Pancreas (tissue), 10 donors: ENCODE measurements at places on chromosomes 11 and 22. TPM values are rescaled to one million over a fixed set of nuclear protein-coding genes. Genes with fewer than 3 reads are reported as not detected.

OR51B4 gene
- not detected for polyA plus RNA-seq

SMIM35 gene
- 0.02 TPM for polyA plus RNA-seq

C11orf97 gene
- polyA plus RNA-seq, result not detected

DNA sequence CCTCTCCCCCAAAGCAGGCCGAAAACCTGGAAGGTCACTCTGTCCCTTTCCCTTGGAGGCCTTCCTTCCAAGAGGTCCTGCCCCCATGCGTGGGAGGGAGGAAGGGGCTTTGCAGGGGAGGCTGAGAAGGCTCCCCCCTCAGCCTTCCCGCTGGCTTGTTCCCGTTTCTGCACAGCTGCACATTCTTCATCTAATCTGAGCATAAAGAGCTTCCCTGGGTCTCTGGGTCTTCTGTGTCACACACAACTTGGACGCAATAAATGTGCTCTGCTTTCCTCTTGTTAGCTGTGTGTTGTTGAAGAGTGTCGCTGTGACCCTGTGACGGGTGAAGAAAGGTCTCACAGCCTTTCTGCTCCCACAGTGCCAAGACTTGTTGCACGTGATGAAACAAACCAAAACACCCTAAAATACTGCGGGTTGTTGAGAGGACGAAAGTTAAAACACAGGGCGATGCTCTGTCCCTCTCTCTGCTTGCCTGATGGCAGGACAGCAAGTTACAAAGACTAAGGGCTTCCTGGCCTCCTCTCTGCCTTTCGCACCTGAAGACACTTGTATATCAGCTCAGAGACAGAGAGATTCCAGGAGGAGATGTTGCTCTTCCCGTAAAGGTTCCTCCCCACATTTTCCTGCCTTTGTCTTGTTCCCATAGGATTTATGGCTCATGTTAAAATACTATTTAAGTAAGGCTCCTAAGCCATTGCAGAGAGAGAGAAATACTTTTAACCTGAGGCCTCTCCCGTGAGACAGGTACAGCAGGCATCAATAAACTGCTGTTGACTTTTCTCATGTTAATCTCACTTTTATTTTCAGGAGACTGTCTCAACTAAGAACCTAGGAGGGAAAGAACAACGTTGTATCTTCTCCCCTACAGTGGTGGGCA lies 15.4 kb upstream of the IFITM3 start:
- DNase-seq, result no peak
- H3K4me3 ChIP-seq, result no peak overlapping the region
- H3K27me3 ChIP-seq, result no peaks in the 10 kb centered on the region
- H3K27ac ChIP-seq, result no peak overlapping the region
- no peaks in the 10 kb centered on the region for H3K36me3 ChIP-seq
- no peaks in the 10 kb centered on the region for H3K4me1 ChIP-seq

- H3K4me1 ChIP-seq, result peaks cover 28% of the 10 kb centered on the region
- peak overlapping the region; percentile 94 for H3K27ac ChIP-seq
- no peaks in the 10 kb centered on the region for H3K36me3 ChIP-seq
- no peak overlapping the region for H3K4me3 ChIP-seq
- DNase-seq, result no peak
- no peaks in the 10 kb centered on the region for H3K27me3 ChIP-seq
Observed at GRCh38 chr11:117096201-117096991, 1.8 kb downstream of the SIK3 start.

DNA sequence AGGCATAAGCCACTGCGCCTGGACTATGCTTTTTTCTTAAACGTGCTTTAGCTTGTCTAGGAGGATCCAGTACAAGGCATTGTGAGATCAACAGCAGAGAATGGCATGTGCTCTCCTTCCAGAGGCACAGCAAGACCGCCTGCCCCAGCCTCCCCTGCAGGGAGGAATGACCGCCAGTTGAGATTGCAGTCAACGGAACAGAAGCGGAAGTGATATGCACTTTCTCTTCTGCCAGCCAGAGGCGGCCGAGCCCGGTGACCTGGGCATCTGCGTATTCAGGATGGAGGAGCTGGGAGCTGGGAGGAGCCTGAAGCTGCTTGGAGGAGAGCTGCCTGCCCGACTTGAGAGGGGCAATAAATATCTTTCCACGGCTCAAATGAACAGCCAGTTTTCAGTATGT lies 243.0 kb downstream of the CTTN start:
- no peaks in the 10 kb centered on the region for H3K36me3 ChIP-seq
- DNase-seq, result no peak
- H3K27me3 ChIP-seq, result no peaks in the 10 kb centered on the region
- H3K4me3 ChIP-seq, result no peak overlapping the region
- H3K27ac ChIP-seq, result no peak overlapping the region

DNA sequence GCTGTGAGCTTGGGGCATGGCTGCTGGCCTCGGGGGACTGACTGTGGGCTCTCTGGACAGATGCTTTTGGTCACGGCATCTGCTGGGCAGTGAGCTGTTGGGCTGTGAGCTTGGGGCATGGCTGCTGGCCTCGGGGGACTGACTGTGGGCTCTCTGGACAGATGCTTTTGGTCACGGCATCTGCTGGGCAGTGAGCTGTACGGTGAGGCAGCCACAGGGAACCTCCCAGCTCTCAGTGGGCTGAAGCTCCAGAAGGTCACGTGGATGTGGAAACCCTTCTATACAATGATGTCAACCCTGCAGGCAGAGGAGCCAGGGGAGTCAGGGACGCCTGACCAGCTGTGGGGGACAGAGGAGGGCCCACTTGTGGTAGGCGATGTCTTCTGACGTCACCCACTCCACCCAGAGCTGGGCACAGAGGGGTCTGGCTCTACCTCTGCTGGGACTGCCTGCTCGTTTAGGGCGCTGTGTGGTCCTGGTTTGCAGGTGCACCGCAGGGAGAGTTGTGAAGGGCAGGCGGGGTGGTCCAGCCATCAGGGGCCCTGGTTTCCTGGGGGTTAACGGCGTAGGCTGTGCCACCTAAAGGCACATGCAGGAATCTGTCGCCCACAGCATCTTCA lies 1331.3 kb downstream of the BRD1 start:
- no peak overlapping the region for H3K4me3 ChIP-seq
- H3K27ac ChIP-seq, result no peak overlapping the region

DNA sequence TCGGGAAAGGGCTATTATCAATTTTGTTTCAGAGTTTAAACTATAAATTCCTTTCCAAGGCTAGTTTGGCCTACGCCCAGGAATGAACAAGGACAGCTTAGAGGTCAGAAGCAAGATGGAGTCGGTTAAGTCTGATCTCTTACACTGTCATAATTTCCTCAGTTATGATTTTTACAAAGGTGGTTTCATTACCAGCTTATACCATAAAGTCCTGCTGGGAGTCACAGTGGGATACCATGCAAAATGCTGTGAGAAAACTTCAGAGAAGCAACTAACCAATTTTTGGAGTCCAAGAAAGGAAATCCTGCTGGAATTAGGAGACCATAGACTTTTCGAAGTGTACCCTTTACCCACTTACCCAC lies 17.4 kb upstream of the ZC3H12C start:
- no peaks in the 10 kb centered on the region for H3K4me1 ChIP-seq
- H3K27ac ChIP-seq, result no peak overlapping the region
- no peak for DNase-seq
- H3K36me3 ChIP-seq, result no peaks in the 10 kb centered on the region
- no peaks in the 10 kb centered on the region for H3K27me3 ChIP-seq

DNA sequence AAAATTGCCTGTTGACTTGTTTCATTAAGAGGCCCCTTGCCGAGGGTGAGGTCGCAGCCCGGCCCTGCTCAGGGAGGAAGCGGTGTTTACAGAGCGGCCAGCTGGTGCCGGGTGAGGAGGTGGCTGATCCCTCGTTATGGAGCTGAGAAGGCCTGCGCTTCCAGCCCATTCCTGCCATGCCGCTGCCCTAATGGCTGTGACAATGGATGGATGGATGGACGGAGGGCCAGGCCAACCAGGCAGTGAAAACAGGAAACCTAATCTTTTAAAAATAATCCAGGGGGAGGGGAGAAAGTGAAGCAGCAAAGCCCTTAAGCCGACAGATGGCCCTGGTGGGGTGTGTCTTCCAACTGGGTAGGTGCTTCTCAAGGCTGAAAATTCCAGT lies 38.5 kb downstream of the BCR start:
- H3K4me1 ChIP-seq, result peaks cover 17% of the 10 kb centered on the region
- no peaks in the 10 kb centered on the region for H3K36me3 ChIP-seq
- peak overlapping the region; percentile 35 for H3K27ac ChIP-seq
- DNase-seq, result peak; percentile 72

DNA sequence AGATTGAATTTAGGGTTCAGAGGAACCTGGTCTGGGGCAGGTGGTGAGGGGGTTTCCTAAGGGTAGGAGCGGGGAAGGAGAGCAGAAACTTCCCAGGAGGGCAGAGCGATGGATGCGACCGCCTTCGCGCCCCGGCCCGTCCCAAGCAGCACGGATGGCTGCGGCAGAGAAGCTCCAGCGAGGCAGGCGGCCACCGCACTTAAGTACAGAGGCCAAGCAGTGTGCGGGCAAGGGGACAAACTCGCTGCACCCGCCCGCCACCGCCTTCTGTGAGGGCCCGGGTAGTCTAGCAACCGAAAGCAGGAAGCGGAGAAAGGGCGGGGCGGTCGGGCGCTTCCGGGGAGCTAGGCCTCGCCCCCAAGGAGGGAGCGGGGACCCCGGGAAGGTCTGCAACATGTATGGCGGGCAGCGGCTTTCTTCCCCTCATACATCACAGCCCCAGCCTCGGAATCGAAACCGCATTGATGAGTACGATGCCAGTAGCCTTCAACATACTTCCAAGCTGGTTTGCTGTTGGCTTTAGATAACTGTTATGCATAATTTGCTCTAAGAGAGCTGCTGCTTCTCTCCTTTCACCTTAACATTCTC lies at the start of gene AGBL2:
TSS of gene AGBL2 (minus strand) at position 288 of the 588 bp plus-strand sequence. CDS start 719 bp downstream, outside the sequence.
- H3K36me3 ChIP-seq, result no peaks in the 10 kb centered on the region
- H3K27ac ChIP-seq, result peak within 1 kb of the TSS; percentile 64
- peak within 1 kb of the TSS; percentile 87 for H3K4me3 ChIP-seq
- no peaks in the 10 kb centered on the region for H3K4me1 ChIP-seq
- H3K27me3 ChIP-seq, result no peaks in the 10 kb centered on the region
- DNase-seq, result peak; percentile 90

DNA sequence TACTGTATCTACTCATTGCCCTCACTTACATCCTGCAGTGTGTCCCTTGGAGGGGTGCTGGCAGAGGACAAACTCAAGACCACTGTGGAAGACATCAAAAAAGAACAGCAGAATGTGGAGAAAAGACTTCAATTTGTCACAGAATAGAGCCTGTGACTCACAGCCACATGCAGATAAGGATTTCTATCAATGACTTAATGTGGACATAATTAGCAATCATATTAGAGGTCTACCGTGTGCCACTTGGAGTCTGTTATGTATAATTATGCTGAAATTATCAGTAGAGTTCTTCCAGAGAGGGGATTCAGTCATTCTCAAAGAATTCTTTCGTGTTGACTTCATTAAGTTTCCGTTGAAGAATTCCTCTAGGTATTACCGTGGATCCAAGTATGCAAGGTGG lies 473.5 kb downstream of the MIAT start:
- H3K36me3 ChIP-seq, result no peaks in the 10 kb centered on the region
- H3K4me3 ChIP-seq, result no peak overlapping the region
- no peaks in the 10 kb centered on the region for H3K4me1 ChIP-seq

DNA sequence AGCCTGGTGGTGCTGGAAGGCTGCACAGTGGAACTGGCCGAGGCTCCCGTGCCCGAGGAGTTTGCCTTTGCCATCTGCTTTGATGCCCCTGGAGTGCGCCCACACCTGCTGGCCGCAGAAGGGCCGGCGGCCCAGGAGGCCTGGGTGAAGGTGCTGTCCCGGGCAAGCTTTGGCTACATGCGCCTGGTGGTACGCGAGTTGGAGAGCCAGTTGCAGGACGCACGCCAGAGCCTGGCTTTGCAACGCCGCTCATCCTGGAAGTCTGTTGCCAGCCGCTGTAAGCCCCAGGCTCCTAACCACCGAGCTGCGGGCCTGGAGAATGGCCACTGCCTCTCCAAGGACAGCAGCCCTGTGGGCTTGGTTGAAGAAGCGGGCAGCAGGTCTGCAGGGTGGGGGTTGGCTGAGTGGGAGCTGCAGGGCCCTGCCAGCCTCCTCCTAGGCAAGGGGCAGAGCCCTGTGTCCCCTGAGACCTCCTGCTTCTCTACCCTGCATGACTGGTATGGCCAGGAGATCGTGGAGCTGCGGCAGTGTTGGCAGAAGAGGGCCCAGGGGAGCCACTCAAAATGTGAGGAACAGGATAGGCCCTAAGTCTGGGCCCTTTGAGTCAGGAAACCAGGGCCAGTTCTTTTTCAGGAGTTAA lies 1.9 kb upstream of the SMDT1 start:
- no peak for DNase-seq
- peaks cover 25% of the 10 kb centered on the region for H3K4me1 ChIP-seq
- H3K4me3 ChIP-seq, result no peak overlapping the region
- peaks cover 2% of the 10 kb centered on the region for H3K36me3 ChIP-seq

DNA sequence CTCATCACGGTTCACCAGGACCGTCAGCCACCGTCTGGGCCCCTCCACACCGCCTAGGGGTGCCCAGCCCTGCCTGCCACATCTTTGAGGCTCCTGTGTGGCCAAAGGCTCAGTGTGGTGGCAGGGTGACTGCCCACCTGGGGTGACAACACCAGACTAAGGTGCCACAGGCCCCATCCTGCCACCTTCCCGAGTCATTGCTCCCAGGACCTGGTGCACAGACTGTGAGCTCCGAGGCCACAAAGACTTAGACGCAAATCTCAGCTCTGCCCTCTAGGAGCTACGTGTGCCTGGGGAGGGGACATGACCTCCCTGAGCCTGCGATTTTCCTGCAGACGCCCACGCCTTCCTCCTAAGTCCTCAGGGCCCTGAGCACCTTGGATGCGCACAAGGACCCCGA lies 36.5 kb downstream of the KIAA0930 start:
- no peaks in the 10 kb centered on the region for H3K36me3 ChIP-seq
- no peak for DNase-seq

GRCh38 chr11:77438487-77438886 lies 35.4 kb downstream of the PAK1 start:
- no peak overlapping the region for H3K4me3 ChIP-seq
- H3K27me3 ChIP-seq, result no peaks in the 10 kb centered on the region
- no peak overlapping the region for H3K27ac ChIP-seq
